ENCODE measurements at places on chromosomes 4 and X.

- DNase-seq = no peak
These were observed 358.9 kb downstream of the NLGN4X start for GRCh38 chrX:5869786-5870185.

DNA sequence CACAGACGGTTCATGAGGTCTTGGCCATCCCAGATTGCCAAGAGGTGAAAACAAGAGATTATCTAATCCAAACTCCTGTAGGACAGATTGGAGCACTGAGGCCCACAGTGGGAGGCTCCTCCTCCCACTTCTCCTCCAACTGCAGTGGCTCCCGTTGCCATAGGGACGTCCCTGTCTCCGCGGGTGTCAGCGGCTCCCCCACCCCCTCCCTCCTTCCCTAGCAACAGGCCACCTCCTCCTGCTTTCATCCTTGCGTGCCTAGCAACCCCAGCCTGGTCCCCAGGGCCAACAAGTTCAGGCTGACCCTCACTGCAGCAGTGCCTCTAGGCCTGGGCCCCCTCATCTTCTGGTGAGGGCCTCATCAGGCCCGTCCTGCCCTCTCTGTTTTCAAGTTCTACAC is 6.8 kb upstream of the IQSEC2 start:
- no peak for DNase-seq

DNA sequence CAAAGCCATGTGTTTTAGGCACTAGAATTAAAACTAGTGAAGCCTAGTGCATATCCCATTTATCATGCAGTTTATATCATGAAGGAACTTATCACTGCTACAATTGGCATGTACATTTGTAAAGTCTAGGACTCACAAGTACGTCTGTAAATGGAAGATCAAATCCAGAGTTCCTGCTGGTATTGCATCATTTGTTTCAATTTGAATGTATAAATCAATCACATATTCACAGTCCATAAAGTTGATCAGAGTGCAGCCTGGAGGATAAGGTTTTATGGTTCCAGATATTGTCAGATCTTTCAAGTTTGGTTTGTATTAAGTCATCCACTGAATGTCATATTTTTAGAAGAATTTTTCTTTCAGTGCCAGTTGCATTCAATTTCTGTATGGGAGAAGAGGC is 32.6 kb upstream of the PDE5A start:
- no peak for DNase-seq

- no peak for DNase-seq
These were observed 723.2 kb downstream of the SMARCA1 start for GRCh38 chrX:128800138-128800537.

GRCh38 chr4:113677325-113677724 is 84.2 kb downstream of the CAMK2D start:
- DNase-seq = no peak

DNA sequence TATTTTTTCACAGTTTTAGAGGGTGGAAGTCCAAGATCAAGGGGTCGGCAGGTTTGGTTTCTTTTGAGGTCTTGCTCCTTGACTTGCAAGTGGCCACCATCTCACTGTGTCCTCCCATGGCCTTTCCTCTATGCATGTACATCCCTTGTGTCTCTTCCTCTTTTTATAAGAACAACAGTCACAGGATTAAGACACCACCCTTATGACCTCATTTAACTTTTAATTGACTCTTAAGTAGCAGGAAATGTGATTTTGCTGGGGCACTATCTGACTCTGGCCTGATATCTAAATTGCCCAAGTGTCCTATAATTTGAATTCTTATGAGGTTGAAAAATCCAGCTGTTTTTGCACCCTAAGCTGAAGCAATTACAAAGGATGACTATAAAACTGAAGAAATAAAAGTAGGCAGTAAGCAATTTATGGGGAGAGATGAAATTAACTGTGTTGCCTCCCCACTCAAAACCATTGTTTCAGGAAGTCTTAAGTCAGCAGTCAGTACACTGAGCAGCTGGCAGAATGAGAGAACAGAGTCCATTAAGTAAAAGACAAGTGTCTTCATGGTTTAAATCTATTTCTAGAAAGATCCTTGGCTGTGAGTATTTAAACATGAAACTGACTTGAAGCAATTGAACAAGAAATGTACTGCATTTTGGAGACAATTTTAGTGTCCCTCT is 601.3 kb downstream of the SPRY1 start:
- DNase-seq = no peak

- no peak for DNase-seq
These were observed 7.6 kb downstream of the CTAG1A start for GRCh38 chrX:154592505-154592904.

DNA sequence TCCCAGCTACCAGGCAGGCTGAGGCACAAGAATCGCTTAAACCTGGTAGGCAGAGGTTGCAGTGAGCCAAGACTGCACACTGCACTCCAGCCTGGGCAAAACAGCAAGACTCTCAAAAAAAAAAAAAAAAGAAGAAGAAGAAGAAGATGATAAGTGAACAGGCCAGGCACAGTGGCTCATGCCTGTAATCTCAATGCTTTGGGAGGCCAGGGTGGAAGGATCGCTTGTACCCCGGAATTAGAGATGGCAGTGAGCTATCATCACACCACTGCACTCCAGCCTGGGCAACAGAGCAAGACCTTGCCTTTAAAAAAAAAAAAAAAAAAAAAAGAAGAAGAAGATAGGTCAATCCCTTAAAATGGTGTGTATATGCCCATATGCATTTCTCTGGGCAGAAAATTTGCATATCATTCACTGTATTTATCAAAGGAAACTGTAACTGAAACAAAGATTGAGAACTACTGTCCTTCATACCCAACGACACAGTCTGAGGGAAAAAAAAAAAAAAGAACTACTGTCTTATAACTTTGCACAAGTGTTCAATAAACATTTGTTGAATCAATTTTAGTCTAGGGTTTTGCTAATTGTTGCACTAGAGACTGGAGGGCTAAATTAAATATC is 2.3 kb downstream of the RFC1 start:
- no peak for DNase-seq

- no peak for DNase-seq
These were observed 352.8 kb downstream of the SPRY1 start for GRCh38 chr4:123749383-123749782.

DNA sequence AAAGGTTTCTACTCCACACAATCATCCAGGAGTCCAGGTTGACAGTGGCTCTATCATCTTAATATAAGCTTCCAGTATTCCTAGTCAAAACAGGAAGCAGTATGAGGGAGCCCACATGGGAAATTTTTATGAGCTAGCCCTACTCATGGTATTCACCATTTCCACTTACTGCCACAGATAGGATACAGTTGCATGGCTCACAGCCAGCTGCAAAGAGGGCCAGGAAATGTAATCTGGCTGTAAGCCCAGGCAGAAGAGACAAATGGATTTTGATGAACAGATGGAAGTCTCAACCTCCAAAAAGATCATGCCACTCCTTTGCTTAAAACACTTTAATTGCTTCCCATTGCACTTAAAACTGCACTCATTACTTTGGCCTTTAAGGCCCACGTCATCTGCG is 150.6 kb downstream of the ADAMTS3 start:
- no peak for DNase-seq

DNA sequence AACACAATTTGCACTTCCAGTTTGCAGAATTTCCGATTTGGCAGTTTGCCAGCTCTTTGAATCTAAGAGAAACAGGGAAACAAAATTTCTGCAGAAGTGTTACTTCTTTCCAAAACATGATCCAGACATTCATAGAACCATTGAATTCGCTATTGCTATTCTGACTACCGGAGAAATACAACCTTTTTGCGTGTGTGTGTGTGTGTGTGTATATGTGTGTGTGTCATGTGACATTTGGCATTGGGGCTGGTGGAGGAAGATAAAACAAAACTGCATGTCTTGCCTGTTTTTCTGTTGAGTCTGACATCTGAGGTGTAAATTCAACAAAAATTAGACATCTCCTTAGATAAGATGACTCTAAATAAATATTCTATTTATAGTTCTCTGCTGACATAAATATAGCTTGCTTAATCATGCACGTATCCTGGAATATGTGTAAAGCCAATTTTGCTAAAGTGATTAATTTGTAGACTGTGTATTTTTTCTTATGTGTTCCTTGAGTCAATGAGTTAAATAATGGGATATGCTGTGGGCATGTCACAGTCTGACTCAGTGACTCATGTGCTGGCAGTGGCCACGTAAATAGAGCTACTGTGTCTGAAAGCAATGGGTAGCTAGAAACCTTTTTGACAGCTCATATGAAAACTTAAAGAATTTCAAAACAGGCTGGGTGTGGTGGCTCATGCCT is 98.9 kb downstream of the HPGD start:
- DNase-seq = no peak

DNA sequence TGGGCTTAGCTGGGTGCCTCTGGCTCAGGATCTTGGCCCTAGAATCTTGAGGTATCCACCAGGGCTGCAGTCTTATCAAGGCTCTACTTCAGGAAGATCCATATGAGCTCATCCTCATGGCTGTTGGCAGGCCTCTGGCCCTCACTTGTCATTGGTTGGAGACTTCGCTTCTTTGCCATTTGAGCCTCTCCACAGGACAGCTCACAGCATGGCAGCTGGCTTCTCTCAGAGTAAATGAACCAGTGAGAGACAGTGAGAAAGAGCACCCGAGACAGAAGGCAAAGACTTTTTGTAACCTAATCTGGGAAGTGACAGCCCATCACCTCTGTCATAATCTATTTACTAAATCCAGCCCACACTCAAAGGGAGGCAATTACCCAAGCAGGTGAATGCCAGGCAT is 236.8 kb downstream of the GPAT3 start:
- no peak for DNase-seq

DNA sequence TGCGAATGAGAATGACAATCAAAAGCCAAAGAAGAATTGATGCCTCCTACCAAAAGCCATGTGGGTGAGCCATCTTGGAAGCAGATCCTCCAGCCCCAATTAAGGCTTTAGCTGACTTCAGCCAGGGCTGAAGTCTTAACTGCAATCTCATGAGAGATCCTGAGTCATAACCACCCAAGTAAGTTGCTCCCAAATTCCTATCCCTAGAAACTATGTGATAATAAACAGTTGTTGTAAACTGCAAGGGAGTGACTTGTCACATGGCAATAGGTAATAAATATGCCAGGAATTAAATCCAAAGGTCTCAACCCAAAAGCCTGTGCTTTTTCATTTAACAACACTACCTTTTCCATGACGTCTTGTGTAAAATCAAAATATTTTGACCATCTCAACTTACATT is 154.2 kb upstream of the TBL1X start:
- no peak for DNase-seq

DNA sequence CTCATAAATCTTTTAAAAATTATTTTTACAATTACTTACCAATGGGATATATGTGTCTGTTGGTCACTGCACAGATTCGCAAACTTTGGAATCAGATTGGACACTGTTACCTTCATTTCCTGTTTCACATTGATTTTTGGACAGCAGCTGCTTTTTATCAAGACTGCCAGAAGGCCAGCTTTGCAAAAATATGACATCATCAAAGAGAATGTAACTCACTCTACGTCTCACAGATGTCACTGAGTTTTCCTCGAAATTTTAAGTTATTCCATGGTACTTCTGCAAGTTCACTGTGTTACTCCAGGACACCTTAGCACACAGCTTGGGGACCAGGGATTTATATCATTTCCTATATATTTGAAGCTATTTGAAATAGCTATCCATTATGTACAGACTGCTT is 31.8 kb upstream of the MAGEB2 start:
- DNase-seq = no peak

DNA sequence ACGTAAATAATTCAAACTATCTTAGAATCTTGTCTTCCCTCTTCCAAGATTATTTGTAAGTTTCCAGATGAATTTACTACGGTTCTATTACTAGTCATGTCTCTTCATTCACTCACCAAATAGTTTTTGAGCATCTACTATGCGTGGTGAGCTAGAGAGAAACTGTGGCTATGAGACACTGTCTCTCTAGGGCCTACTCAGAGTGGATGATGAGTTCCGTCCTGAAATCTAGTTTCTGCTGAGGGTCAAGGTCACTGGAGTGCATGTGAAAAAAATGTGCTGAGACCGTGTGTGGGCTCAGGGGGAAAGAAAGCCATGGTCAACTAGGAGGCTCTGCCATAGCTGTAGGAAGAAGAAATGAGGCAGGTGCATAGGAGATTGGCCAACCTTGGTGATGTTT is 320.2 kb upstream of the GATB start:
- DNase-seq = no peak

DNA sequence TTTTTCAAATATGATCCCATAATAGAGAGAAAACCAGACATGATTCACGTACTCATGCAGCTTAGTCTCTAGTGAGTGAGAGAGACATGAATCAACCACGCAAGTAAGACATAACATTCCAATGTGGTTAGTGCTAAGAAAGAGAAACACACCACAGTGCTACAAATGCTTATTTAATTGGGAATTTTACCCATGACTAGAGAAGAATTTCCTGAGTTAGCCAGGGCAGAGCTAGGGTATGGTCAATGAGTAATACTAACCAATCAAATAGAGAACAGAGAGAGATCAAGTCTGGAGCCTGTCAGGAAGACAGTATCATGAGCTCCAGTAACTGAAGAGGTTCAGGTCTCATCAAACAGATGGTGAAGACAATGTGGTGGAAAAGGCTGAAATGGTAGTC is 495.2 kb downstream of the PDGFC start:
- DNase-seq = no peak

GRCh38 chr4:185886832-185887524 is 75.0 kb upstream of the SORBS2 start:
- no peak for DNase-seq

GRCh38 chrX:9337046-9337445 is 127.8 kb upstream of the TBL1X start:
- no peak for DNase-seq

DNA sequence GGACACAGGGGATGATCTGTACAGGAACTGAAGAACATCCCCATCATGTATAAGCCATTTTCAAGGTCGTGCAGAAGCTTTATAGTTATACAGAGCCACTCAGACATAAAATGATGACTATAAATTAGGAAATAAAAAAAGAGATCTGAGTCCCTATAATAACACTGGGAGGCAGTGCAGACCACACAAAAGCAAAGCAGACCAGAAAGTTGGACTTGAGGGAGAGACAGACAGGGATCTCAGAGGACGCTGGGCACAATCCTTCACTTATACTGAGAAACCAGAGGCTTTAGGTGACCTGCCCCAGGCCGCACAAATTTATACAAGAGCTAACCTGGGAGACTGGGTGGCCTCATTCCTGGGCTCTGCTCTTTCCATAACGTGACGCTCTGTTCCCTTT is 70.5 kb downstream of the HADH start:
- DNase-seq = no peak

- DNase-seq = no peak
These were observed 70.8 kb upstream of the BCOR start for GRCh38 chrX:40168480-40169011.

Measured in stimulated activated CD4-positive, alpha-beta T cell treated with anti-CD3 and anti-CD28 coated beads, Interleukin-12 subunit alpha, Interleukin-12 subunit beta, amount 100 ng/mL, for 24 hours (primary cell).